GM12864 (cell line): ENCODE measurements at places on chromosomes 6 and 20.

- DNase-seq: no peak
Observed at GRCh38 chr6:80151635-80152034, 45.2 kb downstream of the BCKDHB start.

- peak; percentile 70 for DNase-seq
Observed at GRCh38 chr20:53738039-53738944, 144.7 kb upstream of the ZNF217 start.

- no peak for DNase-seq
Observed at GRCh38 chr6:166009385-166010031, 158.1 kb downstream of the TBXT start.

GRCh38 chr6:29748391-29749307 is 25.4 kb downstream of the HLA-F start:
- DNase-seq: peak; percentile 43

GRCh38 chr6:66995669-66996068 is 1288.6 kb upstream of the EYS start:
- no peak for DNase-seq

DNA sequence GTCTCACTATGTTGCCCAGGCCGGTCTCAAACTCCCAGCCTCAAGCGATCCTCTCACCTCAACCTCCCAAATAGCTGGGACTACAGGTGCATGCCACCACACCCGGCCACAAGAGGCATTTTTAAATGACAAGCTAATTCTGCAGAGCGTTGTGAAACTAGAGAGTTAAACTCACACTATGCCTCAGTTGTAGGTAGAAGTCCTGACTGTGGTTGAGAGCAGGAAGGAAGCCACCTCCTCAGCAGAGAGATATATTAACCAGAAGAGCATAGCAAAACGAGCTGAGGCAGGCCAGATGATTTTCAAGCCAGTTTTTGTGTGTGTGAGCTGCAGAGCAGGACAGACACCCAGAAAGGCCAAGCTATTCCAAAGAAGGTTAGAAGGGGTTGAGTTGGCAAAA is 150.3 kb downstream of the MBOAT1 start:
- DNase-seq: no peak

DNA sequence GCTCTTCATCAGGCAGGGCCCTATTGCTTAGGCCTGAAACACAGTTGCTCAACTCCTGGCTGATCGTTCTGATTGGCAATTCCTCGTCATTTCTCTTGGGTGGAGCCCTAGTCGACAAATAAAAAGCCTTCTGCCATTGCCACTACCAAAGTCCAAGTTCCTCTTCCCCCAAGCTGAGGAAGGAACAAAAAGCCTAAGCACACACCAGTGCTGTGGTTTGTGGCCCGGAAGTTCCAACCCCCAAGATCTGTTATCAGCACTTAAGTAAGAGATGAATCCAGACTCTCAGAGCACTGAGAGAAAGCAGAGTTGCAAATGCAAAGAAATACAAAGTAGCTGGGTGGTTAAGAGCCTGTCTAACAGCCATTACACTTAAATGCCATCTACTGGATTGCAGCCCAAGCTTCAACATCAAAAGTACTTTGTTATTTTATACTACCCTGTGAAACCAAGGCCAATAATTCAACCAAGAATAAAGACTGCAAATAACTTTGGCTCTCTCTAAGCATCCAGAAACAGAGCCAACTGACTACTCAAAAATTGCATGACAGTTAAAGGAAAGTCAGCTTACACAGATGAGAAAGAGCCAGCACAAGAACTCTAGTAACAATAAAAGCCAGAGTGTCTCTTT is 1024.0 kb downstream of the GRIK2 start:
- no peak for DNase-seq

DNA sequence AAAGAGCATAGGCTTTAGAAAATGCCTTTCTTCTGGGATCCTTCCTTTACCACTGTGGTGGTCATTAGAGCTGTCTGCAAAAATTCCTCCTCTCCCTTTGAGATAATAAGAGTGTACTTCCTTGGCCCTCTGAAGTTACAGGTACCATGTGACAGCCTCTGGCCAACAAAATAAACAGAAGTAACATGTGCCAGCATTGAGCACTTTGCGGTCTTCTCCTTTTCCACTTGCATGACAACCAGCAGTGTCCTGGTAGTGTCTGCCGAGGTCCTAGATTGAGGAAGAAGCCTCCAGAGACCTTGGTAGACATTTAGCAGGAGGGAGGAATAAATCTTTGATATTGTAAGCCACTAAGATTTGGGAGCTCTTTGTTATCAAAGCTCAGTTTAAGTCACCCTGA is 87.5 kb upstream of the ARID1B start:
- DNase-seq: no peak

DNA sequence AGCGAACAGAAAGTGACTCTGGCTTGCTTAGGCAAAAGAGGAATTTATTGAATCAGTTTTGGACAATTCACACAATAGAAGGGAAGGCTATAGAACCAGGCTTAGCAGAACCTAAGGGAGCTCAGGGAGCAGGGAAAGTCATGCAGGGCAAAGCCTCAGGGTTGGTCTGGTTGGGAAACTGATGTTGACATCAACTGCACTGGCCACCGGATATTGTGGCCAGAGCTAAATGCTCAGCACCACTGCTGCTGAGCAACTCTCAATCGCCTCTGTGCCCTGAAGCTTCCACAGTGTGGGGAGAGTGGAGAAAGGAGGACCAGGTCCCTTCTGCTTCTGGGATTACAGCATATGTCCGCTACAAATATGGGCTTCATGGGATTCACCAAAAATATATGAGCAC is 93.3 kb upstream of the GCM1 start:
- DNase-seq: no peak

- DNase-seq: no peak
Observed at GRCh38 chr6:117624869-117625481, 22.7 kb upstream of the GOPC start.

DNA sequence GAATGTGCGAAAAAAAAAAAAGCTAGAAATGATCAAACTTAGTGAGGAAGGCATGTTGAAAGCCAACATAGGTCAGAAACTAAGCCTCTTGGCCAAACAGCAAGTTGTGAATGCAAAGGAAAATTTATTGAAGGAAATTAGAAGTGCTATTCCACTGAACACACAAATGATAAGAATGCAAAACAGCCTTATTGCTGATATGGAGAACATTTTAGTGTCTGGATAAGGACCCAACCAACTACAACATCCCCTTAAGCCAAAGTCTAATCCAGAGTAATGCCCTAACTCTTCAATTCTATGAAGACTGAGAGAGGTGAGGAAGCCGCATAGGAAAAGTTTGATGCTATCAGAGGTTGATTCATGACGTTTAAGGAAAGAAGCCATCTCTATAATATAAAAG is 5.5 kb upstream of the ABCC10 start:
- DNase-seq: no peak

GRCh38 chr6:98636941-98637340 is 197.4 kb upstream of the POU3F2 start:
- DNase-seq: no peak

- DNase-seq: no peak
Observed at GRCh38 chr6:14450133-14450504, 332.5 kb downstream of the CD83 start.

GRCh38 chr20:38674092-38674764 is 50.1 kb upstream of the SLC32A1 start:
- DNase-seq: peak; percentile 18

DNA sequence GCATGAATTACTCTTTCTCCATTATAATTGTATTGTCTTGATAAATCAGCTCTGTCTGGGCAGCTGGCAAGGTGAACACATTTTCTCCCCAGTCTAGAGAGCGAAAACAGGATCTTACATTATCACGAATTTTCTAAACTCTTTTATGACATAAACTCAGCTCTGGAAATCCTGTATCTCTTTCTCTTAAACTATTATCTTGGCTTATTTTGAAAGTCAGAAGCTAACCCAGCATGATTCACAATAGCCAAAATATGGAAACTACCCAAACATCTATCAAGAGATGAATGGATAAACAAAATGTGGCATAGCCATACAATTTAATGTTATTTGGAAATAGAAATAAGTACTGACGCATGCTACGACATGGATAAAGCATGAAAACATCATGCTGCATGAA is 25.9 kb upstream of the AGPAT4 start:
- no peak for DNase-seq

- DNase-seq: no peak
Observed at GRCh38 chr20:37501940-37502339, 19.1 kb upstream of the NNAT start.

GRCh38 chr20:4656491-4656890 is 65.2 kb upstream of the PRND start:
- DNase-seq: no peak

DNA sequence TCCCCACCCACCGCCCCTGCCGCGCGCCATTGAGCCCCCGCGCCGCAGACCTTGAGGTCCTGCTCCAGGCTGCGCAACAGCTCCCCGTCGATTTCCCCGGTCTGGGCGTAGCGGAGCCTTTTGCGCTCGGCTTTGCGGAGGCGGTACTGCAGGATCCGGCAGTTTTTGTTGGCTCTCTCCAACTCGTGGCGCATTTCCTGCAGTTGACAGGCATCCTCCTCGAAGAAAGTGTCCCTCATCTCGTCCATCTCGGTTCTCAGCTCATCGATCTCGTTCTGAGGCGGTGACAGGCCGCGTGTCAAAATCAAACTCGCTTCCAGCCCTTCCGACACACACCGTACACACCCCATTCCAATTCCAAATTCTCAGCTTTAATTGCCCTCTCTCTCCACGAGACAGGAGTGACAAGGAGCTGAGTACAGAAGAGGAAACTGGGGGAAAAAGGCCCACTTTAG is 4.3 kb downstream of the MTCL3 start:
- DNase-seq: no peak

GRCh38 chr6:15365273-15365687 is 119.4 kb downstream of the JARID2 start:
- no peak for DNase-seq

DNA sequence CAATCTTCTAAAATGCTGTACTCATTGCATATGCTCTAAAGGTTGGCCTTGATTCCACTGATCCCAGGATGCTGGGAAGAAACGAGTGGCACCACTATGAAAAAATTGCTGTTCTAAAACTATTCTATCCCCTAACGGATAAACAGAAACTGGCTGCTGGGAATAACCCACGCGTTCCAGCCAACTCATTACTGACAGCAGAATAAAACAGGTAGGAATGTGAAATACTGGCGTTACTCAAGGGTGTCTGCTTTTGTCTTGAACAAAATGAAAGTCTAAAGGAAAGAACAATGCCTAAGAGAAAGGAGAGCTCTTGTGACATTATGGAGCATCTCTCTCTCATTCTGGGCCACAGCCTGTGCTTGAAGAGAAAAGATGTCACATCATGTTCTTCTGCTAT is 26.1 kb downstream of the GPR63 start:
- no peak for DNase-seq

- DNase-seq: no peak
Observed at GRCh38 chr6:48826901-48827701, 636.0 kb downstream of the MMUT start.

DNA sequence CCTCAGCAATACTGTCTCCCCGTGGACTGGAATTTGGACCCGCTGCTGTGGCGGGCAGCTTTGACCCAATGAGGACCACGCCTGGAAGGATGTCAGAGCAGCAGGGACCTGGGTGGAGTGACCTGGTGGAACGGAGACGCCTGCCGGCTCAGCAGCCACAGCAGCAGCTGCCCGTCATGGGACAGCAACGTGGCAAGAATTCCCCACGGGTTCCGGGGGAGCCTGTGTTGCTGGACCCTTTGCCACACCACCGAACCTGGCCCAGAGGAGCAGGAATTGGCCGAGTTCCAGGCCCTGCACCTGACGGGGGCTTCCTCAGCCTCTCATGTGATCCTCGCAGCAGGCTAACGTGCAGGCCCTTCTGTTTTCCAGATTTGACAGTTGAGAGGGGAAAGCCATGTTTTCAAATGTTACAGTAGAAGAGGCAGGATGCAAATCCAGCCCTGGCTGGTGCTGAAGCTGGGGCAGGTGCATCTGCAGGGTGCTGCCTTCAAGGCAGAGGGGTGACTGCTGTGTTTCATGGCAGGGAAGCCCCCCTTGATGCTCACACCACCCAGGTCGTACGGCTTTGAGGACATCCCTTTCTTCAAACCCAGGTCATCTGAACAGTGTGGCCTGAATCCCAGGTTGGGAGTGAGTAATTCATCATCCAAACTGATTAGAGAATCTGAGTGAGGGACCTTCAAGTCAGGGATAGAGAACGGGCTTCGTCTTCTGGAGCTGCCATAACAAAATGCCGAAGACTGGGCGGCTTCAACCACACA is 93.4 kb downstream of the THBS2 start:
- no peak for DNase-seq

DNA sequence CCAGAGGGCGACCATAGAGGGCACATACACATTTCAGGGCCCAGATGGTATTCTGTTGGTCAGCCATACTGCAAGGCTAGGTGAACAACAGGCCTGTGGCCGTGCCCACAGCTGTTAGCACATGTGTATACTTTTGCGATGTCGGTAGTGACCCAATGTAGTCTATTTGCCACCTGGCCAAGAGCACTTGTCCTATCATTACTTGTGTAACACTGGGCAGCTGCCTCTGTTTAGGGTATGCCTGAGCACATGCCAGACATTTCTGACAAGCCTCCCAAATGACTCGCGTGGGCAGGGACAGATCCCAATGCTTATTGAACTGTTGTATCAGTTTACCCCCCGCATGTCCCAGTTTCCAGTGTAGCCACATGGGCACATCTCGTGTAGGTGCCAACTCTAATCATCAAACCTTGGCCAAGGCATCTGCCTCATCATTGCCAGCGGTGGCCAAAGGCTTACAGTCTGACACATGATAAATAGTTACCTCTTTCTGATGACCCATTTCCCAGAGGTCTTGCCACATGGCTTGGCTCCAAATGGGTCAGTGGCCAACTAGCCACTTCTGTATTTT is 74.4 kb upstream of the FBXL4 start:
- DNase-seq: no peak

GRCh38 chr6:40804905-40805304 is 217.7 kb upstream of the LRFN2 start:
- no peak for DNase-seq

DNA sequence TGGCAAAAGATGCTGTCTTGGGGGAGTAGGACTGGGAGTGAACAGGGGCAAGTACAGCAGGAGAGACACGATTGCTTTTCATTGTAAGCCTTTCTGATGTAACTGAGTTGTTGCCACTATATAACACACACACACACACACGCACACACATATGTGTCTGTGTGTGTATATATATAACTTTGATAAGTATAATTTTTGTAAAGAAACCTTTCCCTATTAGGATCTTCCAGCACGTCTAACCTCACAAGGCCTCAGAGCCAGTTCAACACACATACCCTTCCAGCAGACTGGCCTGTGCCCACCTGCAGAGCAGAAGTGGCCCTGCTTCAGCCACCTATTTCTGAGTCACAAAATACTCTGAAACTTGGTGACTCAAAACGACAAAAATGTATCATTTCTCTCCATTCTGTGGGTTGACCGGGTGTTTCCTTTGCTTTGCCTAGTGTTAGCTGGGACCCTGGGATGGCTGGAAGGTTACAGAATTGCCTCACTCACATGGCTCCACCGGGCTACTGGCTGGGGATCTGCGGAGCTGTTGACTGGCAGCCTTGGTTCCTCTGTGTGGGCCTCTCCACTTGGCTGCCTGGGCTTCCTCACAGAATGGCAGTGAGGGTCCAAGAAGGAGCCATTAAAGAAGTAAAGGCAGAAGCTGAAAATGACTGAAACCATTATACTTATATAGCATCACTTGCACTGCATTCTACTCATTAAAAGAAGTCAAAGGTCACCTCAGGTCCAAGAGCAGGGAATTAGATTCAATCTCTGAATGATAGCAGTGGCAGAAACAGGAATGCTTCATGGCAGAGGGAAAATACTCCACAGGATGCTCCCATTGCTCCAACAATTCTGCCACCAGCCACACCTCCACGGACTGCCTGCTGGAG is 126.4 kb downstream of the BANF2 start:
- peak; percentile 75 for DNase-seq

- DNase-seq: no peak
Observed at GRCh38 chr20:32570401-32571190, 14.5 kb downstream of the NOL4L start.
